SJSA1 (cell line): ENCODE measurements at places on chromosomes 3 and 15.

DNA sequence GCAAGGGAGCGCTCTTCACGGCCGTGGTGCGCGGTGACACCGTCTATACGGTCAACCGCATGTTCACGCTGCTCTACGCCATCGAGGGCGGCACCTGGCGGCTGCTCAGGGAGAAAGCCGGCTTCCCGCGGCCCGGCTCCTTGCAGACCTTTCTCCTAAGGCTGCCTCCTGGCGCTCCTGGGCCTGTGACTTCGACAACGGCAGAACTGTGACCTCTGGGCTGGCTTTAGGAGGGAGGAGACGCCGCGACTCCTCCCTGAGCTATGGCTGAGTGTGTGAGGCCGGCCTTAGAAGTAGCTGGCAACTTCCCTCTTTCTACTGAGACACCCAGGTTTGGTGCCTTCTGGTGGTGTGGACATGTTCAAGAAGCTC lies 1.4 kb downstream of the KBTBD13 start:
- DNase-seq, result no peak

- no peak for DNase-seq
Observed at GRCh38 chr3:101791778-101792177, 12.8 kb downstream of the NXPE3 start.

GRCh38 chr3:117238806-117239205 lies 529.2 kb downstream of the TUSC7 start:
- DNase-seq, result no peak

- no peak for DNase-seq
Observed at GRCh38 chr15:74170071-74170844, 3.3 kb upstream of the ISLR start.

DNA sequence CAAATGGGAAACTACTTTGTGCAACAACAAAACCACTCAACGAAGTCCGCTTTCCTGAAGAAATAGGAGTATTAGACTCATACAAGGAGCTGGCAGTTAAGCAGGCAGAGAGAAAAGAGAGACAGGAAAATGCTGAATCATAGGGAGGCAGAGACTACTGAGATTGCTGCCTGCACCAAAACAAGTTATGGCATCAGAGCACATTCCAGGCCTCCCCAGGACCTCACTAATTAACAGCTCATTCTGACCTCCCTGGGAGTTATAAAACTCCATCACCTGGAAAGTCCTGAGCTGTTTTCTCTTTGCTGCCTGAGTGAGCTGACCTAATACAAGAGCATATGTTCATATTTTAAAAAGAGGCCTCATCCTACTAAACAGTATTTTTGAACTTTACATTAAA lies 741.0 kb downstream of the MCTP2 start:
- DNase-seq, result no peak

DNA sequence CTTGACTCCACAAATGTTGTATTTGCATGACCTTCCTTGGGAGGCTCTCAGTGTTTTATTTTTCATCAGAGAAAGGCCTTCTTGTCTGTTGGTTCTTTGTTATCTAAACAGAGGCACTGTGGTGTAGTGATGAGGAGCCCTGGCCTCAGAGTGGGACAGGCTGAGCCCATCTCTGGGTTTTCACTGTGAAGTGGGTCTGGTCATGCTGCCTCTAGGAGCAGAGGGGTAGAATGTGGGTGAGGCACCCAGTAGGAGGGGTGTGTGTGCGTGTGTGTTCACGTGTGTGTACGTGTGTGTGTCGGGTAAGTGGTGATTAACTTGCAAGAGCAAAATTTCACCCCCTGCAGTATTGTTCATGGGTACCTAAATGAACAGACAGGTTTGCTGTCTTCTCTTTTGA lies 14.4 kb downstream of the KLF13 start:
- no peak for DNase-seq
